ENCODE measurements at places on chromosomes 7 and 10.

GRCh38 chr7:155001756-155002410, 1.0 kb downstream of the PAXIP1 start:
- no peak for DNase-seq

- no peak for DNase-seq
Measured at GRCh38 chr7:116307253-116307652, 96.9 kb downstream of the TES start.

DNA sequence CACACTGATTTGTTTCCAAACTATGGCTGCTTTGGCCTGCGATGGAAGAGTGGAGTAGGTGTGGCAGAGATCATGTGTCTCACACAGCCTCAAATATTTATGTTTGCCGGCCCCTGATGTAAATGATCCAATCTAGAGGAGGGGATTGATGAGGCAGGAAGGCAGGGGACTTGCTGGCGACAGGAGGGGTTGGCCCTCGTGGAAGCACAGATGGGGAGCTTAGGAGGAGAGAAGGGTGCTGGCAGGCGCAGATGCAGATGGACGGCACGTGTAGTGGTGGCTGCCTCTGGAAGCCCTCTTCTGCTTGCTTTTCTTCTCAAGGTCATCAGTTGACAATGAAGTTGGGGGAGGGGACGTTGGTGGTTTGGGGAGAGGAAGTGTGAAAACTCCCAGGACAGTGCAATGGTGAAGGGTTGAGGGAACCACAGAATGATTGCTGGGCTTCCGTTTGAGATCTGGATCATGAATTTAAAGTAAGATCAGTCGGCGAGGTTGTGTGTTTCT, 15.4 kb downstream of the COL13A1 start:
- no peak for DNase-seq

- DNase-seq, result no peak
Measured at GRCh38 chr7:37601321-37601720, 82.2 kb upstream of the GPR141 start.

- no peak for DNase-seq
Measured at GRCh38 chr7:151012911-151013347, 11.4 kb downstream of the ATG9B start.

- DNase-seq, result no peak
Measured at GRCh38 chr7:22651036-22651435, 76.0 kb upstream of the IL6 start.

DNA sequence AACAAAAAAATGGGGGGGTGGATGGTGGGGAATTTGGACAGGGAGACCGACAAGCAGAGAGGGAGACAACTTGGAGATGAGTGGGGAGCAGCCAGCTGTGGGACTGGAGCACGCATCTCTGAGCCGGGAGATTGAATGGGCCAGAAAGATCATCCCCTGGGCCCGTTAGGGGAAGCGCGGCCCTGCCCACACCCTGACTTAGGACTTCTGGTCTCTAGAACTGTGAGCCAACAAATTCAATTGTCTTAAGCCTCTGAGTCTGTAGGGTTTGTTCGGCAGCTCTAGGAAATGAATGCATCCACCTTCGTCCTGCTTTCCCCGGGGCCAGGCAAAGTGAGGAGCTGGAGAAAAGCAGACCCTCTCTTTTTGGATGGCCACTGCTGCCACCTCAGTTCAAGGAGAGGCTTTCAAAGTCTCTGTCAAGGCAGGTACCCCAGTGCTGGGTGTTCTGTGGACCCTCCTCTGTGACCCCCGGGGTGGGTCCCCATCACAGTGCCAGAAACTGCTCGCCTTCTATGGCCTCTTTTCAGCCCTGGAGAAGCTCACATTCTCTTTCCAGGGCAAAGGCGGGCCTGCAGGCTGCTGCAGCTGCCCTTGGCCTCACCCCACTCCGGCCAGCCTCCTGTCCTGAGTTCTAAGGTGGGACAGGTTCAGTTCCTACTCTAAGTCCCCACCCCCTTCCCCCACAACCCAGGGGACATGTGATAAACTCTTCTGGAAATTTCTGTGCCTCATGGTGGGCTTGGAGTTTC, 423.2 kb downstream of the RPS24 start:
- DNase-seq, result no peak

GRCh38 chr10:11299125-11299524, 281.5 kb downstream of the CELF2 start:
- no peak for DNase-seq

GRCh38 chr10:112294169-112294568, 11.0 kb downstream of the TECTB start:
- no peak for DNase-seq

GRCh38 chr10:21314111-21314626, 211.3 kb downstream of the SKIDA1 start:
- no peak for DNase-seq

DNA sequence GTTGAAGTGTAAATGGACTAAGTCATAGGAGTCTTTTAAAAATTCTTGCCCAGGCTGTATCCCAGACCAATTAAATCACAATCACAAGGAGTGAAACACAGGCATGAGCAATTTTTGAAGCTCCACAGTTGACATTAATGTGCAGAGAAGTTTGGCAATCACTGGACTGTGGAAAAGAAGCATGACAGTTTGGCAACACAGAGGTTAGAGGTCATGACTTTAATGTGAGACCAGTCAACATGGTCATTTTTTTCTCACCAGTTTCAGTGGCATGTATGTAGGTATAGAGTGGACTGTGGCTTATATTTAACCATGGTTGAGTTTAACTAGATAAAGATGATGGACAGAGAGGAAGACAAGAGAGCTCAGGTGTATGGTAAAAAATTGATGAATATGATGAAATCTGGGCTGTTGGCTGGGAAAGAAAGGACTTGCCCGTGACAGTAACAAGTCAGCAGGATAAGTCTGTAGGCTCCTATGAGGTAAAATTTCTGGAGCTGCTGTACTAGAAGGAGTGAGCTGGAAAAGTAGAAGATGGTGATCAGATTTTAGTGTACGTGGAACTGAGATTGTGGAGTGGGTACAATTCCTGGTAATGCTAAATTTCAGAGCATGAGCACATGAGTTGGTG, 432.2 kb upstream of the GHITM start:
- no peak for DNase-seq

- no peak for DNase-seq
Measured at GRCh38 chr7:91242097-91242844, 22.0 kb upstream of the FZD1 start.

DNA sequence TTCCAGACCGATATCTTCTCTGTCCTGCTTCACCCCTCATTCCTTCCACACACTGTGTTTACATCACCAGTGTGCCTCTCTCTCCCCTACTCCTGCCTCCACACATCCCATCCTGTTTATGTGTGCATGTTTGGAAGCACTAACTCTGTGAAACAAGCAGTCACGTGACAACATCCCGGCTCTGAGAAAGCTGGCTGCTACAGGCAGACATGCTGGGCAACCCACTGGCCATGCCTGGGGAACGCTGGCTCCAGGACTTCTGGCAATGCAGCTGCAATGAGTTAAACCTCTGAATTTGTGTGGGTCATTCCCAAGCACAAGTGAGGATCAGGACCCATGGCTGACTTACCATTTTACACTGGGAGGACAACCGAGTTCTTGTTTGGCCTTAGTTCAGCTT, 74.0 kb downstream of the WNT2 start:
- DNase-seq, result no peak

DNA sequence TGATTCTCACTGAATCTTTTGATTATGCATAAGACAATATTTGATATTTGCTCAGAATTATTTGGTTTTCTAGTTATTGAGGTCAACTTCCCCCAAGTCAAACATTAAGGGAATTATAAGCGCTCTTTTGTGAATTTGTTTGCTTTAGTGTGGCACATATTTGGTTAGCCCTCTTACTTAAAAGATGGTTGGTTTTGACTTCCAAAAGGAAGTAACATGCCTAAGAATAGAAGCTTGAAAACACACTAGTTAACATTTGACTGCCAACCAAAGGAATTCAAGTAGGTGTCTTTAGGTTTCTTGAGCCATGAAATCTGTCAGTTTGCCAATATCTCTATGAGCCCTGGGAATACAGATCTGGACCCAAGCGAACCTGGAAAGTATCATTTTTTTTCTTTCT, 24.9 kb downstream of the STEAP4 start:
- no peak for DNase-seq

DNA sequence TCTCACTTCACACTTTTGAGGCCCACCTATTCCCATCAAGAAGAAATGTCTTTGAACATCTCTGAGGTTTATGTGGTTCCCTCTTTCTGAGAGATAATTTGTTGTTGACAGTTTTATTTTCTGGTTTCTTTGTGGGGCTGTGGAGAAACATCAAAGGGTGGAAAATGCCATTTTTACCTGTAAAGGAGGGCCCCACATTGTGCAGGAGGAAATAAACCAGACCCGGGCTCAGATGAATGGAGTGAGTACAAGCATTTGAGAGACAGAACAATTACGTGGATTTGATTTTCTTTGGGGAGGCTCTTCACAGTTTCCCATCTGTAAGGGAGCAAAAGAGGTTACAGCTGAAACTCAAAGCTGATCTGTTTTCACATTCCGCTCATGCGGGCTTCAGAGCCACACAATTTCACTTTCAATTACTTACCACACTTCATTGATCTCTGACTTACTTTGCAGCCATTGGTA, 29.8 kb downstream of the ITPRIP start:
- DNase-seq, result no peak

DNA sequence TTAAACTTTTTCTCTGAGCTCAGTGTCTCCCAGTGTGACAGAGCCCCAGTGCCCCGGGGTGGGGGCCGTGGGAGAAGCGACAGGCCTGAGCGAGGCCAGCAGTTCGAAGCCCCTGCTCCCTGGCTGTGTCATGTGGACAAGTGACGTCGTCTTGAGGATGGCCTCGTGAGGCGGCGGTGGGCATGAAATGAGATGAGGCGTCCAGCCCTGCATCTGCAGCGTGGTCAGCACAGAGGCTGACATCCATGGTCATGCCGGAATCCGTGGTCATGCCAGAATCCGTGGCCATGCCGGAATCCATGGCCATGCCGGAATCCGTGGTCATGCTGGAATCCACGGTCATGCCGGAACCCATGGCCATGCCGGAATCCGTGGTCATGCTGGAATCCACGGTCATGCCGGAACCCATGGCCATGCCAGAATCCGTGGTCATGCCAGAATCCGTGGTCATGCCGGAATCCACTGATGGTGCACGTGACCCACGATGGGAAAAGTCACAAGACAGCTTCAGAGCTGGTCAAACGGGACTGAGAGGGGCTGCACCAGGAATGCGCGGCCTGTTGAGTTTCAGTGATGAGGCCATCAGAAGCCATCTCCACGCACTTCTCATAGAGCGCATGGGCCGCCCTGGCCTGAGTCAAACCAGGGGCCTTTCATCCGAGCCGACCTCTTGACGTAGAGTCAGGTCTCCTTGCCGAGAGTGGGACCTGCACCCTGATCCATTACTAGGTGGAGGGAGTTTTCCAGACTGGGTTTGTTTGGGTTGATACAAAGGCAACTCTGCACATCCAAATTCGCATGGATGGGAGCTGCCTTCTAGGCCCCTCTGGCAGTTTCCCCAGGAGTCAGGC, 342.5 kb downstream of the PTPRN2 start:
- no peak for DNase-seq

GRCh38 chr7:151813445-151813844, 63.5 kb downstream of the PRKAG2 start:
- DNase-seq, result no peak

DNA sequence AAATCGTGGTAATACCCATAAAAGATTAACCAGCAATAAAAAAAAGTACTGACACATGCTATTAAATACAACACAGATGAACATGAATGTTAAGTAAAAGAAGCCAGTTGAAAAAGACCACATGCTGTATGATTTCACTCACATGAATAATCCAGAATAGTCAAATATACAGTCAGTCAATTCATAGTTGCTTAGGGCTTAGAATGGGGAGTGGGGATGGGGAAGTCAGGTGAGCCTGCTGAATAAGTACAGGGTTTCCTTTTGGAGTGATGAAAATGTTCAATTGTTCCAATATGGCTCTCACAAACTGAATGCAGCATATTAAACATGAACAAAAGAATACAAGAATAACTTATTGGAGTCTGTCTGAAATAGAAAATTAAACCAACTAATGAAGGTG, 1.8 kb downstream of the COA1 start:
- DNase-seq, result no peak

DNA sequence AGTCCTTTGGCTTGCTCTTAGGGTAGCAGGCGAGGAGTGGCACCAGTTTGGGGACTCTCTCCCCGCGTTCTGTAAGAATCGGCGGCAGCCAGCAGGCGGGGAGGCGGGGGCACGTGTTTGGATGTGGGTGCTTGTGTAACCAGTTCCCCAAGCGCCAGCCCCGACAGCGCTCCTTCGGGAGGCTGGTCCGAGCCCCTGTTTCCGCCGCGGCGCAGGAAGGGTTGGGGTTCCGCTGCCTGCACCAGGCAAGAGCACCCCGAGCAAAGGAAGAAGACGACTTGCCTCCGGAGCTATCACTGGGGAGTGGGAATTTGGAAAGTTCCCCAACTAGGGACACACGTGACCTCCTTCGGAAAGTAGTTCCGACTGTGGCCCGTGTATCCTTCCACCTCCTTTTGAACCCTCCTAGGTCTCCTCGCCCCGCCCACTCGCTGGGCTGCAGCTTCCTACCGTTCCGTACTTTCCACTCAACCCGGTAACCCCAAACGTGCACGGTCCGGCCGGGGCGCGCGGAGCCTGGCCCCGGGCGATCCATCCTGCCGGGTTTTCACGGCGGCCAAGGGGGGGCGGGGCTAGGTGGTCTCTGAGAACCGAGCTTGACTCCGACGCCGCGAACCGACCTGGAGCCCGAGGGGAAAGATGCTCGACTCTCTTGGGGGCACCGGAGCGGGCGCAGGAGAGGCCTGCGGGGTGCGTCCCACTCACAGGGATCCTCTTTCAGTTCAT, 1.2 kb downstream of the KLLN start:
- DNase-seq, result peak; percentile 93

DNA sequence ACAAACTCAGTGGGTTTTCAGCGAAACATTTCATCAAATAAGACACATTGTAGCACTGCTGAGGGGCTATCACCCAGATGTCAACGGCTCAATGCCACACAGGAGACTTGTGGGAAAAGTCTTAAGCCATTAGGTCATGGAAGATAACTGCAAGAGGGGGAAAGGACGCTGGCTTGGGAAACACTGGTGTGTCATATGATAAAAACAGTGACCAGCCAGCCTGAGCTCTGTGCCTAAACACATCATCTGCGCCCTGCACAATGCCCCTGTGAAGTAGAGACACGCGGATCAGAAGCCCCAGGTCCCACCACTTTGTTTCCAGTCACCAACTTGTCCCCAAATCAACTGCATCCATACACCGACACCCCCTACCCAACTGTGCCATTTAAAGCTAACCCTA, 116.7 kb downstream of the TNS3 start:
- no peak for DNase-seq
